ENCODE measurements at places on chromosomes 4 and X.

GRCh38 chr4:163473576-163473975 lies at the start of gene TKTL2:
TKTL2 (minus strand) TSS chr4:163473754; CDS start chr4:163473734, 20 bp downstream.
- no peak for DNase-seq

DNA sequence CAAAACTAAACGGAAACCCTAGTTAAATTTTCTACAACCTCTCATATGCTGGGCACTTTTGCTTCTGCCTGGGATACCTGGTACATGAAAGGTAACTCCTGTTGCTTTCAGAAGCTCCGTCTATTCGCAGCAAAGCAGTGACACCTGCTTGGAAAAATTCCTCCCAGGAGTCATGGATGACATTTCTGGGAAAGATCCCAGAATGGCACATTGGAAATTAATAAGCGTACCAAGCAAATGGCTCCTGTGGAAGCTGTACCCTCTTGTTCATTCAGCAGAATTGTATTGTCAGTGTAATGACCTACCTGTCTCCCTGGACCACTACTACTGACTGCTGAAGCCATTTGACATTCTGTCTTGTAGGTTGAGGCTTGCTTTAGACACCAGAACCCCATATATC lies 349.7 kb upstream of the NOCT start:
- no peak for DNase-seq

GRCh38 chr4:80452768-80453167 lies 117.2 kb downstream of the CFAP299 start:
- no peak for DNase-seq

GRCh38 chrX:25976683-25977310 lies 161.3 kb upstream of the MAGEB18 start:
- DNase-seq, result peak; percentile 62

DNA sequence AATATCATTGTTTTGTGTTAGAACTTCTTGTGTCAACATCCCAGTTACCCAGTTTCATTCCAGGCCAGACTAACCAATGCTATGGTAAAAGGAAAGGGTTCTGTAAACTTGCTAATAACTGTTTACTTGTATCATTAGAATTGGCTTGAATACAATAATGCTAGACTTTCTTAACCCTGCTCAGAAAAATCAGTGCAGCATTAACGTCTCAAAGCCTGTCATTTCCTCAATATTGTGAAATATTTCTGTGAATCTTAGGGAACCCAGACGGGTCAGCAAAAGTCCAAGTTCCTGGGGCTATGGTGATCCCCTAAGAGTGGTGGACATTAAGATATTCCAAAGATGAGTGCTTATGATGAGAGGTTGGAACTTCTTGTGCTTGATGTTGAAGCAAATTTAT lies 541.2 kb upstream of the MAGEB18 start:
- DNase-seq, result no peak

GRCh38 chr4:4867375-4868039 lies 8.0 kb downstream of the MSX1 start:
- DNase-seq, result peak; percentile 84

- no peak for DNase-seq
Observed at GRCh38 chr4:169377367-169377766, 106.6 kb upstream of the SH3RF1 start.

DNA sequence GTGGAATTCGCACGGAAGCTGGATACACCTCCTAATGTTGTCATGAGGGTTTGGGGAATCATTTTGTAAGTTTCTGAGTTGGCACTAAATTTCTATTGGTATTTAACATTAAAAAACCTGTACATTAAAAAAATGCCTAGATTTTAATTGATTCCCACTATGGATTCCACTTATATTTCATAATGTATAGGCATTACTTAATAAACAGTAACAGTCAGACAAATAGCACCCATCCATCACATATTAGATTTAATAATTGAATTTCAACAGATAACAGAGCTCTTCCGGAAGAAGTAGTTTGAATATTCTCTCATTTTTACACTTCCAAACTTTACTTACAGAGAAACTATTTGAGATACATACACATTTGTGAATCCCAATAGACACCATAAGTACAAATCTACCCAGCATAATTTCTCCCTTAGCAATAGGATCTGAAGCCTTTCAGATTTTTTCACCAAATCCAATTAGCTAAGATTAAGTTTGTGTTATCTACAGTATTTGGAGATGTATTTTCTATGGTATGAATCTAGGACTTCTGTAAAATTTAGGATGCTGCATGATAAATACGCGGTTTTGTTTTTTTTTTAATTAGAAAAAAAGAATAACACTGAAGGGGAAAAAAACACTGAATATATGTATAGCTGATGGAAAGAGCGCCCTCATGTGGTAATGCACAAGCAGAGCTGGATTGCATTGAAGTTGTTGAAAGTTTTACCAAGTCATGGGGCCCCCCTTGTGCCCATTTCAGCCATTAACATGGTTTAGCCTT lies 12.2 kb upstream of the ODAM start:
- DNase-seq, result peak; percentile 82

DNA sequence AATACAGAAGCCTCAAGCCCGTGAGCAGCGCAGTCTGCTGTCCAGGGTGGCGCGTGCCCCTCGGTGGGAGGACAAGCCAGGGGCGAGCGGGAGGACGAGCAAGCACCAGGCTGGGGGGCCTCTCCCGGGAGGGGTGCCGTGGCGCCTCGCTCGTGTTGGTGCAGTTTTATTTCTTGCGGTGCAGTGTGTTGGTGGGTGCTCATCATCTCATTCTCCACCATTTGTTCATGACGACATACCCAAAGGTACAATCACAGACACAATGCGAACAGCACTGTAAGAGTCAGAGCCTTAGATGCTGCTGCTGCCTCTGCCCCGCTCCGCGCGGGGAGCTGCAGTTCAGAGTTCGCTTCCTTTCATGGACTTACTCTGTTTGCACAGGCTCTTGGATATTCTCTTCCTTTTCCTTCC lies 30.3 kb downstream of the RGS12 start:
- DNase-seq, result no peak

GRCh38 chrX:9646471-9647224 lies 119.0 kb downstream of the GPR143 start:
- DNase-seq, result no peak

DNA sequence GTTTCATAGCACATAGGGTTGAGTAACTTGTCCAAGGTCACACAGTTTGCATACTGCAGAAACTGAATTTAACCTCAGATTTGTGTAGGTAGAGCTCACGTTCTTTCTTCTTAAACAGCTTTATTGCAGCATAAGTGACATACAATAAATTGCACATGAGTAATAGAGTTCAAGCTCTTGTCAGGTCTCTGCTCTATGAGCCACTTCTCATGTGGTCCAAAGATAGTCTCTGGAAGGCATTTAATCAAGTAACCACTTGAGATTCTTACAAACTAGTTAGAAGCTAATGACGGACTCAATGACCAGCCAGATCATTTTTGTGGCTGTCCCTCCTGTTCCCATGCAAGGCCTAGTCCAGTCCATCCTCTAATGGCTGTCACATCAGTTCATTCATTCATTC lies 68.9 kb downstream of the MAOB start:
- no peak for DNase-seq
